Skeletal muscle cell (primary cell): ENCODE measurements at places on chromosomes 6 and 20.

DNA sequence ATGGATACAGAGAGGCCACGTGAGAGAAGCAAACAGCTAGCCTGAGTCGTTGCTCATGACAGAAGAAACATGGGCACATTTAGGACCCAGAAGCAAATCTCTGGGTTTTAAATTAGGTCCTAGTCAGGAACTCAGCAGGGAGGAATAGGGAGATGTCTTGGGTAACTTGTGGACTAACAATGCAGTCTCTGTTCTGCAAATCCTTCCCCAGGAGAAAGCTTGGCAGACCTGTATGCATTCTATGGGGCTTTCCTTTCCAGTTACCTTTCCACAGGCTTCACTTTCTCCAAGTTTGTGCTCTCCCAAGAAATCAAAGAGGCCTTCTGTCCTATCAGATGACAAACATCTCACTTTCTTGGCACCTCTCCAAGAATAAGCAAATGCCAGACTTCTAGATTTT, 47.2 kb upstream of the PLCB4 start:
- DNase-seq, result no peak

GRCh38 chr6:34004706-34005105, 141.2 kb downstream of the GRM4 start:
- DNase-seq, result no peak

GRCh38 chr6:81950877-81951276, 198.4 kb upstream of the TENT5A start:
- DNase-seq, result peak; percentile 52

DNA sequence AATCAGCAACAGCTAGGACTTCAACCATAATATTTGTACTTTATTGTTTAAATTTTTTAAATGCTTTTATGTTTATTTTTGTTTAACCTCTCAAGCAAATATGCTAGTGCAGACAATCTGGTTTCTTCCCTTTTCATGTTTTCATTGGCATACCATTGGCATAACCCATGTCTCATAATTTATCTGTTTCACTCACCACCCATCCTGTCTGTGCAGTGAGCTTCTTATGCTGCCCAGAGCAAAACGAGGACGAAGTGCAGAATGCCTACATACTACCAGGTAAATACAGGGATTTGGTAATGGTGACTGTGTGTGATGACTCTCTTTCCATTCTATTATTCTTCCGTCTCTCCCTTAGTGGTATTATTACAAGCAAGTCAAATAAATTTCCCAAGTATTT, 361.4 kb upstream of the KCNQ5 start:
- no peak for DNase-seq

- DNase-seq, result no peak
Observed at GRCh38 chr6:159525445-159526025, 167.5 kb downstream of the SOD2 start.

DNA sequence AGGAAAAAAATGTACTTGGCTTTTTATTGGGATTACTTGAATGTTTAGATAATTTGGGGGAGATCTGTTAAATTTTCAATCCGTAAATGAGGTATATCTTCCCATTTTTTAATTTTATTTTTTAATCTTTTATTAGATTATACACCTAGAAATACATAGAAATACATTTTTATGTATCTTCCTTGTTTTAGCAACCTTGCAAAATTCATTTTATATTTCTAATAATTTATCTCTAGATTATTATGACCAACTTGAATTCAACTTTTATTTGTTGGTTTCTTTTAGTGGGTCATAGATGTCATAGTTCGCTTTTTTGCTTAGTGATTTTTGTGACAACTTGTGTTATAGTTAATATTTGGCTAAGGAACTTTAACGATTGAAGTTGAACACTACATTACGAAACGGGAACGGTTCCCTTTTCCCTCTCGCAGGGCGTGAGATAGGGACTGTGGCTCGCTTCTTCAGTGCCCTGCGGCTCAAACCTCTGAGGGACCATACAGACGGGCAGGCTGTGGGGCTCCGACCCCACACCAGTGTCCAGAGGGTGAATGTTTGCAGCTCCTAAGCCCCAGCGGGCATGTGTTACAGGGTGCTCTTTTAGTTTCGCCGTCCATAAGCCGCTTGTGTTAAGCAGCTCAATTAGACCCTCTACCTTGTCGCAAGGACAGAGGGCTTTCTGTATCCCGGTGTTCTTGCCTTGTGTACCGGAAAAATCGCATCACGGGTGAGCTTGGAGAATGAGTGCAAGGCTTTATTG, 53.8 kb downstream of the PRND start:
- no peak for DNase-seq

DNA sequence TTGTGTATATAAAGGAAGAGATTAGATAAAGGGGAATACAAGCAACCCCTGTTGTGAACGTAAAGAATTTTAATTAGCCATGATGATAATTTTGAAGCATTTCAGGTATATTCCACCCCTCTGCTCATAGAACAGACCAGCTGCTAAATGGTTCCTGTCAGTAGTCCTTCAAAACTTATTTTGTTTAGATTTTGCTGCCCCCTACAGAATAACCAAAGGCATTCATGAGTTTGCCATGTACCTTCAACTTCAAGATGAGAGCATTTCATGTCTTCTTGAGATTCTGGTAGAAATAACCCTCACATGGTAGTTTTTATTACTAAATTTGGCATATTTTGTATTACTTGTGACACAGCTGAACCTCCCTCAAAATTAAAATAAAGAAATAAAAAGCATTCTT, 1586.7 kb downstream of the HACE1 start:
- no peak for DNase-seq

DNA sequence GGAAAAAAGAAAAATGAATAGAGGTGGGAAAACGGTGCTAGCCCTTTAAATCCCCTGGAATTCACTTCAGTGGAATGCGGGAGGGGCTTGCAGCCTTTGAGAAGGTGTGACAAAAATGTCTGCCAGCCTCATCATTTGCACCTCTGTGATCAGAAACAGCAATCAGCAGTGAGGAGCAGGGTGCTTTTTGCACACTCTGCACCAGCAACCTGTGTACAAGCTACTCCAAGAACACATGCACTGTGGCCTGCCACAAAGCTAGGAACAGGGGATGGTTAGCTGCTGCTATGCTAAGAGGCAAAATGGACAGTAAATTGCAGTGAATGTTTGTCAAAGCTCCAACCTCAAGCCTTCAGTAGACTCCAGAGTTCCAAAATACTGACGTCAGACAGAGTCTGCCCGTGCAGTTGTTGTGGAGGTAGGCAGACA, 29.7 kb downstream of the GINS1 start:
- no peak for DNase-seq

DNA sequence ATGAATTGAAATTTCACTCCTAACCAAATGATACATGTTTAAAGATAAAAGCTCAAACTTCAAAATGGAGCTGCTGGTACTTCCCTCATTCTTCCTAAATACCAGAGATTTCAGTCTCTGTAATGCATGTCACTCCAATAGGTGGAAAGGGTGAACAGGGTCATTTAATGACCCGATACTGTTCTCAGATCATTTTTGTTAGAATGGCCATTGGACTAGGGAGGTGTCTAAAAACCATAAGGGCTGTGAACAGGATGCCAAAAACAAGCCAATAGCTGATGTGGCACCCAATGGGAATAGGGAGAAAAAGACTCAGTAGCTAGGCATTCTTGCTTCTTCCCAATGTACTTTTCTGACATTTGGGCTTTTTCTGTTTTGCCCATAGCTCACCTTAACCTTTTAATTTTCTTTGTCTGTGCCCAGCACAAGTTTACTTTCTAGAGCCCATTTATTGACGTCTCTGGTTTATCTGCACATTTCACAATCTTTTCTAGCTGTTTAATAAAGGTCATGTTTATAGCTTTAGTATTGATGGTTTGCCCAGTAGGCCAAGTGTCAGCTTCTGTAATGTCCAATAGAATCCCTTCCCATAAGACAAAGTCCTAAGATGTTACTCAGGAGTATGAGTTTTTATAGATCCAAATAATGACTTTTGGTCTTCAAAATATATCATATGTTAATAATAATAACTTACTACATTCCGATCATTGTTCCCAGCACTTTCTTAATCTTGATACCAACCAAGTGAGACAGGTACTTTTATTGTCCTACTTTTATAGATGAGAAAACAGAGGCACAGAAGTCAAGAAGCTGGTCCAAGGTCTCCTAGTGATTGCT, 24.3 kb upstream of the FLRT3 start:
- DNase-seq, result no peak

- DNase-seq, result no peak
Observed at GRCh38 chr6:166612471-166612881, 14.6 kb downstream of the RPS6KA2 start.
